ENCODE measurements at places on chromosomes 4 and X.

DNA sequence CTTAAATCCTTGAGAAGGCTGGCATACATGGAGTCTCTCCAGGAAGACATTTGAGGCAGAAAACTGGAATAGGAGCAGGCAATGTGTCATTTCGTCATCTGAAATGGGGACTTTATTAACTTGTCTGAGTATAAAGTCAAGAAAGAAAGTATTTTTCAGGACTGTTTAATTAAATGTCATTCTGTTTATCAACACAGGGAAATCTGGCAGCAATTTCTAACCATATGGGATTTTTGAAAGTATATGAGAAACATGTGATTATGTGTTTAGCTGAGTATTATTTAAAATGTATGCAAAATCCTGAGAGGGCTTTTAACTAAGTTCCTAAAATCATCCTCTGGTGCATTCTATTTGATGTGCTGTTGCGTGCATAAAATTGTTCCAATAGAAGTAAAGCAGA is 3.9 kb upstream of the FAM9A start:
- no peak for DNase-seq

- no peak for DNase-seq
Measured at GRCh38 chrX:95055991-95056390, 1382.0 kb downstream of the FAM133A start.

- no peak for DNase-seq
Measured at GRCh38 chr4:17517664-17518063, 2.7 kb downstream of the CLRN2 start.

DNA sequence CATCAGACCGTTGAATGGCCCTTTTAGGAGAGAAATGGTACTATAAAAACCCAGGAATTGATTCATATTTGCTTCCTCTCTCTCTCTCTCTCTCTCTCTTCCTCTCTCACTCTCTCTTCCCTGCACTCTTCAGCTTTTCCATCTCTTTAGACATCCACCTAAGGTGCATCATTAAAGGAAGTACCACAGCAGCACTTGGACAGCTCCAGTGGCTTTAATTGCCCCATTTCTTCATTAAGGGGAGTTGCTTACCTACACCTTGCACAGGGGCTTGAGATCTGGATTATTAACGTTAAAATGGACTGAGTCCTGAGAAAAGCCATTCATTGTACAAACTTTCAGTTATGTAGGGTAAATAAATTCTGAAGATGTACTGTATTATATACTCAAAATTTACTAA is 323.6 kb downstream of the AFF2 start:
- DNase-seq, result no peak

DNA sequence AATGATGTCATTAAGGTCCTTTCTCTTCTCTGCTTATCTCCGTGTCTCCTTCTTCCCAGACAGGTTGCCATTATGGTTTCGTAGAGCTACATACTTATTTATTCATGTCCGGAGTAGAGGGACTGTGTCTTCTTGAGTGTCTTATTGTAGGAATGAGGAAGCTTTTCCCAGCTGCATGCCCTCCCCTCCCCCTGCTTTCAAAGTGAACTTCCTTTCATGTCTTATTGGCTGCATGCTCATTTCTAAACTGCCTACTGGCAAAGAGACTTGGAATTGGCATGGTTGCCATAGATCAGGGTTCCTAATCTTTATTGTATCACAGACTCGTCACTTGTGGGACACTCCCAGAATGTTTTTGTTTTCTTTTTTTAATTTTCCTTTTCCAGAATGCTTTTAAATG is 15.4 kb downstream of the VAMP7 start:
- no peak for DNase-seq

All from activated CD4-positive, CD25-positive, alpha-beta regulatory T cell treated with anti-CD3 and anti-CD28 coated beads, Interleukin-2, amount 50 U/mL, for 72 hours (primary cell).